ENCODE measurements at places on chromosomes 11 and 22. TPM values are rescaled to one million over a fixed set of nuclear protein-coding genes. Genes with fewer than 3 reads are reported as not detected.

SGSM1 gene
- total RNA-seq: not detected

PRG3 gene
- total RNA-seq: not detected

RFPL3 gene
- total RNA-seq: not detected

ARHGAP8 gene
- 0.51 TPM for total RNA-seq

INS gene
- not detected for total RNA-seq

SLC16A8 gene
- 0.50 TPM for total RNA-seq

WT1 gene
- total RNA-seq: not detected

EI24 gene
- total RNA-seq: 91.1 TPM

GSTT2B gene
- total RNA-seq: not detected

OR56A1 gene
- not detected for total RNA-seq

FOXR1 gene
- not detected for total RNA-seq

- H3K4me3 ChIP-seq: peak overlapping the region; percentile 10
- H3K36me3 ChIP-seq: no peaks in the 10 kb centered on the region
- peaks cover 11% of the 10 kb centered on the region for H3K27me3 ChIP-seq
- no peak for DNase-seq
- no peak overlapping the region for H3K27ac ChIP-seq
Observed at GRCh38 chr11:57598831-57599155, 1.3 kb downstream of the SERPING1 start.

DNA sequence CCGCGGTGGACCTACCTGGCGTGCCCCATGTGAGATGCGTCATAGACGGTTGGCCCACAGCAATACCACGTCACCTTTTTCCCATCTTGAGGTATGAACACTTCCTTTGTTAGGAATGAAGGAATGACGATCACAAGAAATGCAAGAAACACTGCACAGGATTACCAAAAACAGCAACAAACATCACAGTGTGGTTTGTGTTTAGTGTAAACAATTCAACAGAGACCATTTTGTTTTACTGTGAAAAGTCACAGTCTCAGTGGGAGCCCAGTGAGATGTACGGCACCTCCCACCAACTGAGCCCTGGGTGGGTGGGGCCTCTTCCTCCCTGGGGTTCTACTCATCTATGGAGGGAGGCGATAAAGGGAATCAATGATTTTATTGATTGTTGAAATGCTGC is 16.3 kb downstream of the CARS1 start:
- H3K4me1 ChIP-seq: peaks cover 24% of the 10 kb centered on the region
- no peak overlapping the region for H3K27ac ChIP-seq
- no peaks in the 10 kb centered on the region for H3K27me3 ChIP-seq
- H3K4me3 ChIP-seq: no peak overlapping the region

GRCh38 chr11:46290011-46290410 is 12.5 kb downstream of the CREB3L1 start:
- H3K4me3 ChIP-seq: no peak overlapping the region
- peaks cover 82% of the 10 kb centered on the region for H3K4me1 ChIP-seq
- H3K27ac ChIP-seq: peak overlapping the region; percentile 89

DNA sequence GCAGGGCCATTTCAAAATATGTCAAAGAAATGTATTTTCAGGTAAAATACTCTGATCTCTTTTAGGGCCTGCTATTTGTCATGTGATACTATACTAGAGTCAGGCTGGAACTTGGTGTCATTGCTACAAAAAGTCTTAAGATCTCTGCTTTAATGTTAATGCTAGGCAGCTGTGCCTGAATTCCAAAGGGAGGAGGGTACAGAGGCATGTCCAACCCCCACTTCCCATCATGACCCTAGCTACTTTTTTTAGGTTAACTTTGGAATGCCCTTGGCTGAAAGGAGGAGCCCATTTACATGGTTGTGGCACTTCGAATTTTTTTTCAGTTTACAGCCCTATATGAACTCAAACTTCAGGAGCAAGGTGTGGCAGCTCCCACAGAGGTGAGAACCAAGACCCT is 58.1 kb downstream of the OSBP2 start:
- no peak overlapping the region for H3K4me3 ChIP-seq
- no peaks in the 10 kb centered on the region for H3K27me3 ChIP-seq
- H3K4me1 ChIP-seq: peaks cover 20% of the 10 kb centered on the region
- DNase-seq: no peak
- H3K27ac ChIP-seq: peak overlapping the region; percentile 24

DNA sequence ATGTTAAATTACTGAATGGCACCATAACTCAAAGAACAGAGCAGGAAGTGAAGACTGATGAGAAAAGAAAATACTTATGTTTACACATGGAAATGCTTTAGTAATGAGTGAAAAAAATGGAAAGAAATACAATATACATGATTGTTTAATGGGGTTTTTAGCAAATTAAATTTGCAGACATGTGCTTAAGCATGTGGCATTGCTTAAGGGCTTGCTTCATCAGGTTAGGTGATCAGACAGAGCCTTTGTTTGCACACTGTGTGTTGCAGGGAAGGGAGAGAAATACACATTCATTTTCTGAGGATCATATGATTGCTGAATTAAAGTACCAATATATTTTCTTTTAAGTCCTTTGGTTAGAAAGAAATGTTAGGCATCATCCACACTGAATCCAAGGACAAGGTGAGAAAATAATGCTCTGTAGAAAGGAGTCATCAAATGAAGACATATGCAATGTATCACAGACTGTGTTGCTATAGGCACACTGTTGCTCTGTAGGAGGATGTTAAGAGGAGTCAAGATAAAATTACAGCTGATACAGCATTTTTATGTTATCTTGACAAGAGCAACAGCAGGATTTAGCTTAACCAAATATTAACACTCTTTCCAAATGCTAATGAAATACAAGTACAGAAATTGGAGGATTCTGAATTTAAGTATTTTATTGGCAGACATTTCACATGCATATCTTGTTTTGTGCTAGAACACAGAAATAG is 23.4 kb upstream of the ARHGAP20 start:
- peaks cover 3% of the 10 kb centered on the region for H3K4me1 ChIP-seq
- no peak overlapping the region for H3K27ac ChIP-seq
- H3K4me3 ChIP-seq: no peak overlapping the region
- no peaks in the 10 kb centered on the region for H3K36me3 ChIP-seq
- peaks cover 9% of the 10 kb centered on the region for H3K27me3 ChIP-seq

GRCh38 chr11:131644204-131644795 is 273.9 kb downstream of the NTM start:
- no peak for DNase-seq
- no peaks in the 10 kb centered on the region for H3K4me1 ChIP-seq
- no peak overlapping the region for H3K27ac ChIP-seq
- H3K4me3 ChIP-seq: no peak overlapping the region
- peaks cover 2% of the 10 kb centered on the region for H3K36me3 ChIP-seq

DNA sequence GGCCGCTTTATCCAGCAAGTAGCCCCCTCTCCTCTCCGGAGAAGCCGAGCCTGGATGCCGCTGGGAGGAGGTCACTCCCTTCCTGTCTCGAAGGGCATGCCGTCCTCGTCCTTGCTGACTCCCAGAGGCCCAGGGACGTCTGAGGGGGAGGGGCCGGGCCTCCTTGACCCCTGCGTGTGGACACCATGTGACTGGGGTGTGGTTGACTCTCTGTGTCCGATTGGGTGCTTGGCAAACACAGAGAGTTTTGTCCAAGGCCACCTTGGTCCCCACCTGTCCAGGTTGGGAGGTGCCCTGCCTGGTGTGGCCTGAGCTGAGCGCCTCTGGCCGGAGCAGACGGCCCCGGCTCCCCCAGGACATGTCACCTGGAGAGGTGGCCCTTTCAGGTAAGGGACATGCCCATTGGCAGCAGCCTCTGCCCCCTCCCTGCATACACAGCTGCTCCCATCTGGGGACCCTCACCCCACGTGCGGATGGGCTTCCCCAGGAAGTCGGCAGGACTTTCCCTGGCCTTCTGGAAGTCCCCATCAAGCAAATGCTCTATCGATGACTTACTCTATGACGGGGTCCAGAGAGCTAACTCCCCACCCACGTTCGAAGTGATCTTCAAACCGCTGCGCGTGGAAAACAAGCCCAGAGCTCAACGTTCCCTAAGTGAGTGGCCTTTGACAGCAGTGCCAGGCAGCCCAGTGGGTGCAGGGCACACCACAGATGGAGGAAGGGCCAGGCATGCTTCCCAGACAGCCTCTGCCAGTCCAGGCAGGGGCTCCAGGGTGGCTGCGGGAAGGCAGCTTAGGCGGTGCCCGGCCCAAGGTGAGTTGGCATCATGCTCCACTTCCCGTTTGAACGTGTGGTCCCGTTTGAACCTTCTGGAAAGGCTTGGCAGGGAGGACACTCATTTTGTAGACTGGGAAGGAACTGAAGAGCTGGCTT is at the start of gene SMIM38:
TSS of gene SMIM38 (plus strand) at position 634 of the 933 bp plus-strand sequence. CDS start 1,912 bp downstream, outside the sequence.
- H3K36me3 ChIP-seq: peaks cover under 1% of the 10 kb centered on the region
- DNase-seq: no peak
- H3K27ac ChIP-seq: no peak within 1 kb of the TSS
- H3K4me1 ChIP-seq: peaks cover 26% of the 10 kb centered on the region
- H3K4me3 ChIP-seq: no peak within 1 kb of the TSS

- no peak overlapping the region for H3K4me3 ChIP-seq
- H3K36me3 ChIP-seq: no peaks in the 10 kb centered on the region
- peaks cover 52% of the 10 kb centered on the region for H3K27me3 ChIP-seq
- H3K27ac ChIP-seq: no peak overlapping the region
Observed at GRCh38 chr11:119482521-119483011, 59.6 kb upstream of the THY1 start.

DNA sequence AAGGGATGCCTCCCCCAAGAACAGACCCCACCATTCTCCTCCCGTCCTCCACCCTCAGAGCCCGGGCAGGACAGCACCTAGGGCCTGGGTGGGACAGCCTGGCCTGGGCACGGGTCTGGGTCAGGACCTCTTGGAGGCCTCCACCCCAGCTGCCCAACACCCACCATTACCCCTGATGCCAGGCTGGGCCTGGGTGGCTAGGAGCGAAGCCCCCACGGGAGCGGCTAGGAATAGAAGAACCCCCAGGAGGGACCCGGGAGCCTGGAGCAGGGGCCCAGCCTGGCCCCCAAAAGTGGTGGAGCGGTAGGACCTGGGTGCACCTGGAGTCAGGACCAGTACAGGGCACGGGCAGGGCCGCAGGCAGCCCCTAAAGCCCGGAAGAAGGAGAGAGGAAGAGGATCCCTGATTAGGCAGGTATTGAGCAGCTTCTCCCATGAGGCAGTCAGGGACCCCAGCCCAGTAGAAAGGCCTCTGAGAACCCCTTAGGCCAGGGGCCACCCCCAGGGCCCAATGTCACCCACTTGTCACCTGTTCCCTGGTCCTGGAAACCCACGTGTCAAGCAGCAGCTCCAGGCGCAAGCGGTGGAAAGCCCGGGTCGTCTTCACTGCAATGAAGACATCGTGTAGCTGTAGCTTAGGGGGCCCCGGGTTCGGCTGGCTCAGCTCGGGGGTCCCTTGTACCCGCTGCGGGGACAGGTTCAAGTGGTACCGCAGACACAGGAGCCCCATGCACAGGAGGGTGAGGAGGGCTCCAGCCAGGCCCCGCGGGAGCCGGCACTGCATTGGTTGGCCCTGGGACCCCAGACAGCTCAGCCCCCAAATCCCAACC is 575 bp downstream of the MFNG start:
- no peak overlapping the region for H3K27ac ChIP-seq
- peaks cover 8% of the 10 kb centered on the region for H3K36me3 ChIP-seq

DNA sequence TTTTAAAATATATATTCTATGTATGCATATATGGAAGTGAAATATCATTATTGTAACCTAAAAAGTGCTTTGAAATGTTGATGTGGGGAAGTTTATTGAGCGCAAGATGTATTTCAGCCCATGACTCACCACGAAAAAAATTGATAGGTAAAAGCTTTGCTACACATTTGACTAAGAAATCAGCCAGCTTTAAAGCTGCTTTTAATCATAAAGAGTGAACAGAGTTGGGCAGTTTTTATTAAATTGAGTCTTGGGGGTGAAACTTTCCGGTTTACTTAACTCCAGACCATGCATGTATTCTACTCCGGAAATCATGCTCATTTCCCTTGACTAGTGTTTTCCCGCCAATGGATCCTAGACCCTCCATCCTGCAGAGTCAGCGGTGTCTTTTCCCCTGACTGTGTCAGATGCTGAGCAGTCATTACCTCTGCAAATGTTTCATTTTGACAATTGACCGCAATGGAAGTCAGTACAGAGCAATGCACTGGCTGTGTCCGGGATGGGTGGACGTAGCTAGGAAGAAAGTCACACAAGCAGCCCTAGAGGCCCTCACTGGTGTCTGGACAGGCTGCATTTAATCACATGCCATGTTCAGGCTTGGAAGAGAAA is 47.2 kb upstream of the MPEG1 start:
- H3K36me3 ChIP-seq: no peaks in the 10 kb centered on the region
- no peak for DNase-seq
- no peaks in the 10 kb centered on the region for H3K4me1 ChIP-seq

- H3K27me3 ChIP-seq: no peaks in the 10 kb centered on the region
- no peaks in the 10 kb centered on the region for H3K36me3 ChIP-seq
- DNase-seq: no peak
Observed at GRCh38 chr11:47907499-47907898, 59.3 kb upstream of the NUP160 start.

DNA sequence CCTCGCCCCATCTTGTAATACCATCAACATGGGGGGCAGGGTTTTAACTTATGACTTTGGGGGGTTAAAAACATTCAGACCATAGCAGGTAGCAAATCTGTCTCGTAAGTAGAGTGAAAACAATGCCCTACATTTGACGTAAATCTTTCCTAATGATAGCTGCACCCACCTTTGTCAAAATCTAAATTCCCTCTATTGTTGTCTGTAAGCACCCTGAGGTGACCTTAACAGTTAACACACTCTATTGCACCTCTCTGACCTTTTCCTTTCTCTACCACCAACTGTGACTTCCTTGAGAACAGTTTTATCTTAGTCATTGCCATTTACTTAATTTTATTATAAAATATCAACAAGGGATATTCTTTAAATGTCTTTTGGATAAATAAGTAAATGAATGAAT is 1024.9 kb upstream of the CNTN5 start:
- no peaks in the 10 kb centered on the region for H3K36me3 ChIP-seq
- H3K27ac ChIP-seq: no peak overlapping the region
- H3K27me3 ChIP-seq: peaks cover 27% of the 10 kb centered on the region
- no peak overlapping the region for H3K4me3 ChIP-seq
- no peaks in the 10 kb centered on the region for H3K4me1 ChIP-seq

Measured in chondrocyte (in vitro differentiated cells).